ENCODE measurements at places on chromosomes 16 and 17. TPM values are rescaled to one million over a fixed set of nuclear protein-coding genes. Genes with fewer than 3 reads are reported as not detected.

The ABCA8 gene
- total RNA-seq = 52.9 TPM

The MT4 gene
- total RNA-seq = not detected

The CD300H gene
- total RNA-seq = not detected

The FA2H gene
- total RNA-seq = 0.16 TPM

The ERN2 gene
- not detected for total RNA-seq

The CD19 gene
- not detected for total RNA-seq

The CIITA gene
- 7.9 TPM for total RNA-seq

The CTRB2 gene
- total RNA-seq = not detected

The NUPR1 gene
- 47.3 TPM for total RNA-seq

The TNFRSF17 gene
- total RNA-seq = not detected

The NRN1L gene
- total RNA-seq = not detected

The ZNF423 gene
- 8.4 TPM for total RNA-seq

The TPSD1 gene
- total RNA-seq = 0.51 TPM

The MGRN1 gene
- total RNA-seq = 27.9 TPM

The ZCCHC14 gene
- 13.2 TPM for total RNA-seq

The TBX2 gene
- 13.1 TPM for total RNA-seq

The TBC1D3I gene
- 0.30 TPM for total RNA-seq

The CTRB1 gene
- not detected for total RNA-seq

The C17orf107 gene
- 0.51 TPM for total RNA-seq

The TPPP3 gene
- 8.9 TPM for total RNA-seq

The INO80E gene
- total RNA-seq = 28.0 TPM

The MLYCD gene
- total RNA-seq = 49.3 TPM

The PRM1 gene
- total RNA-seq = not detected

The DNASE1L2 gene
- 0.35 TPM for total RNA-seq

The RTN4RL1 gene
- 3.4 TPM for total RNA-seq

The GP1BA gene
- total RNA-seq = not detected

The SULT1A1 gene
- total RNA-seq = 13.1 TPM

The CDRT15L2 gene
- total RNA-seq = not detected

The RMI2 gene
- total RNA-seq = 0.48 TPM

The KRT40 gene
- not detected for total RNA-seq

The KRT36 gene
- total RNA-seq = not detected

The MEAK7 gene
- total RNA-seq = 5.0 TPM

The TTLL6 gene
- total RNA-seq = not detected

The NDUFB10 gene
- total RNA-seq = 723 TPM

The PROCA1 gene
- 1.3 TPM for total RNA-seq

The PPP1R27 gene
- total RNA-seq = not detected
